ENCODE measurements at places on chromosomes 5 and 9.

DNA sequence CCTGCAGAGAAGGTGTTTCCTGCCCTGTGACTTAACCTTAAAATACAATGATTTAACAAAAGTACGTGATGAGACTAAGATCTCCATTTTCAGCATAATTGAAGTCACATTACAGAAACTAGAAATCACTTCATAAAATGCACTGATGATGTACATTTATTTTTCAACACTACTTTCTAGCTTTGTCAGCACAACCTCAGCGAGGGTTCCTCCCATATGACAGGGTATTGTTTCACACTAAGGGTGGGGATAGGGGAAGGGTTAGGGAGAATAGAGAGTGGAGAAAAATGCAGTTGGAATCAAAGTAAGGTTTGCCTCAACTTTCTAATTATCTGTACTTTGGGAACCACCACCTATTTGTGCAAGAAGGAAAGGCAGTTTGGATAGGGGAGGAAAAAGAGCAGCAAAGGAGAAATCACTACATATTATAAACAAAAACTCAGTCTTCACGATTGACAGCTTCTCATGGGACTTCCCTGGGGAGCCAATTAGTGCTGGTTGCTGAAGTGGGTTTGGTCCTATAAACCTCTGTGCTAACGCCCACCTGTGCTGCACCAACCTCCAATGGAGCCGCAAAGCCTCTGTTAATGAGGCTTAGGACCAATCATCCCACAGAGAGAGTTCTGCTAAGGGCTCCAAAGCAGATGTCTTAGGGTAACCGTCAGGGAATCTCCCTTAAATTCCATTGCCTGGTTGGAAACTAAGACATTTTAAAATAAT is 369.2 kb upstream of the PDE4D start:
- no peak for DNase-seq

GRCh38 chr5:66947458-66947857 is 249.1 kb downstream of the CD180 start:
- DNase-seq, result no peak

GRCh38 chr5:92912283-92912682 is 668.7 kb downstream of the NR2F1-AS1 start:
- no peak for DNase-seq

GRCh38 chr5:44847206-44847852 is 38.6 kb downstream of the MRPS30 start:
- DNase-seq, result no peak

DNA sequence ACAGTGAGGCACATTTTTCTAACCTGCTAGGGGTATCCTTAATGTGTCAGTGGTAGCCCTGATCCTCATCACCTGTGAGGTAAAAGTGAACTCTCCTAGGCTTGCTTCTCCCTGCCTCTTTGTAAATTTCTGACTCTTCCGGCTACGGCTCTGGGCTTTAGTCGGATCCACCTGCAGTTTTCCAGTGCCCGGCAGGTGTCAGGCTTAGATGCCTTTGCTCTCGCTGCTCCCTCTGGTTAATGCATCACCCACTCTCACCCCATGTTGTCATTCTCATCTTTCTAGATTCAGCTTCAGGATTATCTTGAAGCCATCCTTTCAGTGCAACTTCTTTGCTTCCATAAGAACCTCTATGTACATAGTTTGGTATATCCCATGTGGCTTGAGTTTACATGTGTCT is 3.6 kb downstream of the CEP78 start:
- no peak for DNase-seq

GRCh38 chr5:102578362-102578761 is 79.6 kb upstream of the SLCO6A1 start:
- no peak for DNase-seq

GRCh38 chr5:126926187-126926586 is 104.2 kb downstream of the MARCHF3 start:
- no peak for DNase-seq

DNA sequence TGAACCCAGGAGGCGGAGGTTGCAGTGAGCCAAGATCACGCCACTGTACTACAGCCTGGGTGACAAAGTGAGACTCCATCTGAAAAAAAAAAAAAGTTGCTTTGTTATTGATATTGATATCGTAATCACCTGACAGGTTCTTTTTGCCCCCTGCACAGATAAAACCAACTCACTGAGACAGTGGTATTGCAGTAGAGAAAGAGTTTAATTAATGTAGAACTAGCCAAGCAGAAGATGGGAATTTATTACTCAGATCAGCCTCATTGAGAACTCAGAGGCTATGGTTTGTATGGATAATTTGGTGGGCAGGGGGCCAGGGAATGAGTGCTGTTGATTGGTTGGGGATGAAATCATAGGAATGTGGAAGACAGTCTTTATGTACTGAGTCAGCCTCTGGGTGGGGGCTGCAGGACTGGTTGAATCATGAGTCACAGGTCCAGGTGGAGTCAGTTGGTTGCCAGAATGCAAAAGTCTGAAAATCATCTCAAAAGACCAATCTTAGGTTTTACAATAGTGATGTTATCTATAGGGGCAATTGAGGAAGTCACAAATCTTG is 35.8 kb upstream of the MEGF10 start:
- no peak for DNase-seq

DNA sequence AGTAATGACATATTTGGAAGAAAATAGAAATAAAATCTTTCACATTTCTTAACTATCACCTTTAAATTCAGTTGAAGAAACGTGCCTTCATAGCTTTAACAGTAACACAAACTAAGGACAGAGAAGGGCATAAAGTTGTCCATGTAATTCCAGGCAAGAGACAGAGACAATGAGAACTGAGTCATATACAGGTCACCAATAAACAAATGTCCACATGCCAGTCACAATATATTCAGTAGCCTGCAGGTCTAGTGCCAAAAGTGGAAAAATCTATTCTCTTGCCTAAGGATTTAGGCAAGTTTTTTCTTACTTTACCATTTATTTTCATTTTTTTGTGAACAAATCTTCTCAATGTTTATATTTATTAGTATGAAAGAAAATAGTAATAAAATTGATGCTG is 1711.5 kb upstream of the NUDT12 start:
- no peak for DNase-seq

DNA sequence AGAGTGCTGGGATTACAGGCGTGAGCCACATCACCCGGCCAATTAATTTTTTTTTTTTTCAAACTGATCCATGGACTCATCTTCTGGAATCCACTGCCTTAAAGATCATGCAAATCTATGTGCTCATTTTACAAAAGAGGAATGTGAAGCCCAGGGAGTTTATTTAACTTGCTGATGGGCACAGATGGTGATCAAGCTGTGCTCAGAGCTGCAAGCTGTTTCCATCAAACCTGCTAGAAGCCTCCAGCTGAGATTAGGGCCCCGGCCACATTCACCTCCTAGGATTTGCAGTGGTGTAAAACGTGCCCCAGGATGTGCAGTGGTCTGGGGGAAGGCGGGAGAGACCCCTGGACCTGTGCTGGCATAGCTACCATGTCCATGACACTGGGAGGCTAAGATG is 56.1 kb upstream of the TUT7 start:
- no peak for DNase-seq

All from fibroblast of pulmonary artery (primary cell).